ENCODE measurements at places on chromosomes 1 and 21.

DNA sequence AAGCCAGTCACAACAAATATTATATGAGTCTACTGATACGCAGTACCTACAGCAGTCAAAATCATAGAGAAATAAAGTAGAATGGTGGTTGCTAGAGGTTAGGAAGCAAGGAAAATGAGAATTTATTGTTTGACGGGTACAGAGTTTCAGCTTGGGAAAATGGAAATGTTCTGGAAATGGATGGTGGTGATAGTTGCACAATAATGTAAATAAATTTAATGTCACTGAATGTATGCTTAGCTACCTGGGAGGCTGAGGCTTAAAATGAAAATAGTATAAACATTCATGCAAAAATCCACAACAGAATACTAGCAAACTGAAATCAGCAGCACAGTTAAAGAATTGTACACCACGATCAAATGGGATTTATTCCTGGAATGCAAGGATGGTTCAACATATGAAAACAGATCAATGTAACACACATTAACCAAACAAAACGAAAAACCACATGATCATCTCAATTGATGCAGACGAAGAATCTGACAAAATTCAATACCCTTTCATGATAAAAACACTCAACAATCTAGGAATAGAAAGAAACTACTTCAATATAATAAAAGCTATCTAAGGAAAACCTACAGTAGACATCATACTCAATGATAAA, 10.7 kb downstream of the TUT4 start:
- no peak for DNase-seq

- DNase-seq, result no peak
Measured at GRCh38 chr1:58005212-58005611, 541.3 kb downstream of the OMA1 start.

DNA sequence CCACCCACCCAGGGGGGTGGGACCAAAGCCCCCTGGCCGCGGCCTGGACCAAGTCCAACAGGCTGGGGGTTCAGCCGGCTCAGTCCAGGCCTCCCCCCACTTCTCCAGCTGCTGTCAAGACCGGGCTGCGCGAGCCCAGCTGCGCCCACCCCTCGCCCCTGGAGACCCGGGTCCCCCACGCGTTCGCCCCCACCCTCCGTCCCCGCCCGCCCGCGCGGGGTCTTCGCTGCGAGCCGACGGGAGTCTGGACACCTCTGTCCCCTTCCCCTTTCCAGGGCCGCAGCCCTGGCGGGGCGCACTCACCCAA, 253 bp downstream of the RAP1GAP start:
- no peak for DNase-seq

GRCh38 chr1:67838180-67838910, 5.1 kb upstream of the GNG12 start:
- DNase-seq, result no peak

DNA sequence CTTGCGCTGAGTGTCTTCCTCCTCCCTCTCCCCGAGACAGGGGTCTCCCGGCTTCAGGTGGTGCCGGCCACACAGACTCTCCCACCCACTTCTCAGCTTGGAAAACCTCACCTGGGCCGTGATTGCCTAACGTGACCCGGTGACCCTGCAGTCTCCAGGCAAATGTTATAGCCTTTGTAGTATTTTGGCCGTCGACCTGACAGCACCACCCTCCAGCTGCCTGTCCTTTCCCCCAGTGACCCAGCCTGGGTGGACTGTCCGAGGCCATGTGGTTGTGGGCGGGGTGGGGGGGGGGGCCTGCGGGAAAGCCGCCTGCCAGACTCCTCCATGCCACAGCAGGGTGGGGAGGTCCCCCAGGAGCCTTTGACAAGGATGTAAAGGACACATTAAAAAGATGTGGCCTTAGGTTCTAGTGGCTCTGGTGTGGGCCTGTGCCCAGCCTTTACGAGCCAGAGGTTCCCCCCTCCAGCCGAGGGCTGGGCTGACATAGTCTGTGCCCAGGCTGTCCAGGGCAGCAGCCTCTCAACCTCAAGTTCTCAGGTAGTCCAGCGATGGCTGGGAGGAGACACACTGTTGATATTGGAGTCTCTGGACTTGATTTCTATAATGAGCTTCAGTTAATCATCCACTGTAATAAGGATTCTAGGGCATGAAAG, 8.1 kb downstream of the TOR3A start:
- DNase-seq, result no peak

- DNase-seq, result no peak
Measured at GRCh38 chr1:43368646-43369020, 822 bp upstream of the ELOVL1 start.

- no peak for DNase-seq
Measured at GRCh38 chr1:23210351-23210785, 6.9 kb downstream of the HTR1D start.

DNA sequence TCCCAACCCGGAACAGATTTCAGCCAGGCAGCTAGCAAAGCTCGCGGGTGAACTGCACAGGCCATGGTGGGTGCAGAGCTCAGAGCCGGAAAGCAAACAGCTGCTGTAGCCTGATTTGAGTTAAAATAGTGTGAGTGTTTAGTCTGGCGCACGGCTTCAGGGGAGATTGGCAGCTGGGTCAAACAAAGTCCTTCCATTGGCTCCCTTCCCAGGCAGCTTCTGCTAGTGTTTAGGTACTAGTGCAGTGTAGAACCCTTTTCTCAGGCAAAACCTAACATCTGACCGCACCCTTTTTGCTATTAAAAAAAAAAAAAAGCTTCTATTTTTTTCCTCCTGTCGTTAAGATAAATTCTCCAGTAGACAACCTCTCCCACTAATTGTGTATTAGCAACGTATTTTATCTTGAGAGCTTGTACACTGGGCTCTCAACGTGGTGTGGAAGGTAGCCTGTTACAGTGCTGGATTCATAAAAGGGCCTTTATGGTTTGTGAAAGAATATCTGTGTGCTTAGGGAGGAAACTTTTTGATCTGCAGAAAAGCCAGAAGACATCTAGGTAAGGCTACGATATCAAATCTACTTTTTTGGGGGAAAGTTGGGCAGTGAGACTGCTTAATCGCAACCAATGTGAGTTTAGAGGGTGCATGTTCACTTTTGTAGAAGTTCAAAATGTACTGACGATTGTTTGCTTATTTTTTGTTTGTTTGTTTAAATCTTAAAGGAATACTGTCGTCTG, 689.6 kb downstream of the USP25 start:
- DNase-seq, result no peak

- no peak for DNase-seq
Measured at GRCh38 chr1:152585586-152585985, 5.3 kb upstream of the LCE3D start.

GRCh38 chr1:237875291-237875690, 15.4 kb downstream of the ZP4 start:
- DNase-seq, result no peak

DNA sequence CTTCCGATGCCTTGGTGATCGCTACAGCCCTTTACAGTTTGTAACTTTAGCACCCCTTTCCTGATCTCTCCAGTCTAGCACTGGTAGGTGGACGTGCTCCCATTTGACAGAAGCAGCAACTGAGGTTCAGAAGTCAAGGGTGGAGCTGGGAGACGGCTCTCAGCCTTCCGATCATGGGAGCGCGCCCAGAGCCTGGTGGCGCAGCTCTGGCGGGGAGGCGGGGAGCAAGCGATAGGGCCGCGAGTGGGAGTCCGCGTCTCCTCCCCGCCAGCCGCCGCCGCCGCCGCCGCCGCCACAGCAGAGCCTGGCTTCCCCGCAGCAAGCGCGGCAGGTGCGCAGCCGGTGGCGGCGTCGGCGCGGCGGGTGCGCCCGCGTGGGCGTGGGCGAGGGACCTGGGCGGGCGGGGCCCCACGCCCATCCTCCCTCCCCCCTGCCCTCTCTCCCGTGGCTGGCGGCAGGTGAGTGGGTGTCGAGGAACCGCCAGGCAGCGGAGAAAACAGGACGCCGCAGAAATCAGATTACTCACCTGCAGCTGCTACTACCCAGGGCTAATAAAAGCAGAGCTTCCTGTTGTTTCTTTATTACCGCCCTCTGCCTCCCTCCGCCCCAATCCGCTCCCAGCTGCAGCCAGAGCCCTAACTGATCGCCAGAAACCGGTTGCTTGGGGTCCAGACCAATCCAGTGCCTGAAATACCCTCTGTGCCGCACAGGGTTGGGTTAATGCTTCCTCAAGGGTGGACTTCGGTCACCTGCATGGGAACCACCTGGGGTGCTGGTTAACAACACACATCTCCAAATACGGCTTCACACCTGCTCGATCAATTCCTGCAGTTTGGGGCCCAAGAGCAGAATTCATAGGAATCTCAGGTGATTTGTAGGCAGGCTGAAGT, 60.2 kb upstream of the ID3 start:
- no peak for DNase-seq

DNA sequence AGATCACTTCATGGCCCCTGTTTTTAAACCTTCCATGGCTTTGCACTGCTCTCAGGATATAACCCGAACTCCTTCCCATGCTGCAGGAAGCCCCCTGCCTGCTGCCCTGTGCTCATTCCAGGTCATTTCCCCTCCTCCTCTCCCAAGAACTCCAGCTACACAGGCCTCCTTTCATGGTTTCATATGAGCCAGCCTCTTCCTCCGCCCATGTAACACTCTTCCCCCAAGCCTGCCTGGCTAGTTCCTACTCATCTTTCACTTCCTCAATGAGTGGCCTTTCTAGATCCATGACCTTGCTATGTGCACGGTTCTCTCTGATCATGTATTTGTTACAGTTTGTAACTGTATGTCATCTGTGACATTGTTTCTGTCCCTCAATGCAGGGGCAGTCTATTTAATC, 3.1 kb upstream of the NCF2 start:
- DNase-seq, result no peak

DNA sequence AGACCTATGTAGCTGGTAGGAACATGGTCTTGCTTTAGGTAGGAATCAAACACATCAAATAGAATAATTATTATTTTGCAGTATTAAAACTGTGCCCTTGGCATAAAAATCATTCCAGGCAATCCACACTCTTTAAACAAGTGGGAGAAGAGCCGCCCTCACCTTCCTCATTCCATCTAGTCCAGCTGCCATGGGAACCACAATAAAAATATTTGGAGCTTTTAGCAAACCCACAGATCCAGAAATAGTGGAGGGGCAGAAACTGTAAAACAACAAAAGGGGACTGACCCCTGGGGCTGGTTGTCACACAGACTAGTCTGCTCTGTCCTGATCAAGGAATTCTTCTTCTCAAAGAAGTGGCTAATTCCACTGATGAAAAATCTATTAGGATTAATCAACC, 61.6 kb downstream of the PTPRC start:
- DNase-seq, result no peak

GRCh38 chr1:165454091-165454610, 9.2 kb upstream of the RXRG start:
- no peak for DNase-seq

Data from epithelial cell of proximal tubule (primary cell).